CD4-positive, alpha-beta T cell treated with Interleukin-12 subunit alpha and Interleukin-12 subunit beta, for 1 hour (primary cell): ENCODE measurements at places on chromosomes 6 and 20.

- DNase-seq = no peak
Measured at GRCh38 chr20:21826976-21827375, 121.5 kb downstream of the PAX1 start.

- DNase-seq = no peak
Measured at GRCh38 chr6:125798734-125799508, 8.2 kb downstream of the NCOA7 start.

DNA sequence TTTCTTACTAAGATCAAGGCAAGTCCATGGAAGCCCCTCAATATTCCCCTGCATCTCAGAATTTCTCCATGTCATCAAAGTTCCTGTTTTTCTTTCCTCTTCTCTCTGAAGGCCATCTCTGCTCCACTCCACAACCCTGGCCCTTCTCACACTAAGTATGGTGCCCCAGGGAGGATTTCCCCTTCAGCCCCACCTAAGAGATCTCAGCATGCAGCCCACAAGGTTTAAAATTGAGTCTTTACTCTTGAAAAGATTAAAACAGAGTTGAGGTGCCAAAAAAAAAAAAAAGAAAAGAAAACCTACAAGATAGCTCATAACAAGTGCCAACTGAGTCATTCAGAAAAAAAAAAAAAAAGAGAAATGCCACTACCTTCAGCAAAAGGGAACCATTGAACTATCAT is 36.5 kb upstream of the TNFAIP3 start:
- DNase-seq = no peak

- no peak for DNase-seq
Measured at GRCh38 chr6:16705081-16705993, 55.9 kb downstream of the ATXN1 start.

- DNase-seq = no peak
Measured at GRCh38 chr6:122580737-122581136, 29.5 kb upstream of the PKIB start.

DNA sequence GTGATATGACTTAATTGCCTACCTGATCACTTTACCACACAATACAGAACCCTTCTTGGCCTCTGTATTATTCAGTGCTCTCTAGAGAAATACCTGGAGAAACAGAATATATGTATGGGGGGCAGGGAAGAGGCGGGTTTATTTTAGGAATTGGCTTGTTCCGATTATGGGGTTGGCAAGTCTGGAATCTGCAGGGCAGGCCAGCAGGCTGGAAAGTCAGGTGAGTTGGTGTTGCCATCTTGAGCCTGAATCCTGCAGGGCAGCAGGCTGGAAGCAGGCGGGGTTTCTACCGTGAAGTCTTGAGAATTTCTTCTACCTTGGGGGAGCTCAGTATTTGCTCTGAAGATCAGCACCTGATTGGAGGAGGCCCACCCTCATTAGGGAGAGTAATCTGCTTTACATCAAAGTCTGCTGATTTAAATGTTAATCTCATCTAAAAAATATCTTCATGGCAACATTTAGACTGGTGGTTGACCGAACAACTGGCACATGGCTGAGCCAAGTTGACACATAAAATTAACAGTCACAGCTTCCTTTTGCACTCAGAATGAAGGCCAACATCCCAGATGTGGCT is 193.9 kb downstream of the ZDHHC14 start:
- no peak for DNase-seq

DNA sequence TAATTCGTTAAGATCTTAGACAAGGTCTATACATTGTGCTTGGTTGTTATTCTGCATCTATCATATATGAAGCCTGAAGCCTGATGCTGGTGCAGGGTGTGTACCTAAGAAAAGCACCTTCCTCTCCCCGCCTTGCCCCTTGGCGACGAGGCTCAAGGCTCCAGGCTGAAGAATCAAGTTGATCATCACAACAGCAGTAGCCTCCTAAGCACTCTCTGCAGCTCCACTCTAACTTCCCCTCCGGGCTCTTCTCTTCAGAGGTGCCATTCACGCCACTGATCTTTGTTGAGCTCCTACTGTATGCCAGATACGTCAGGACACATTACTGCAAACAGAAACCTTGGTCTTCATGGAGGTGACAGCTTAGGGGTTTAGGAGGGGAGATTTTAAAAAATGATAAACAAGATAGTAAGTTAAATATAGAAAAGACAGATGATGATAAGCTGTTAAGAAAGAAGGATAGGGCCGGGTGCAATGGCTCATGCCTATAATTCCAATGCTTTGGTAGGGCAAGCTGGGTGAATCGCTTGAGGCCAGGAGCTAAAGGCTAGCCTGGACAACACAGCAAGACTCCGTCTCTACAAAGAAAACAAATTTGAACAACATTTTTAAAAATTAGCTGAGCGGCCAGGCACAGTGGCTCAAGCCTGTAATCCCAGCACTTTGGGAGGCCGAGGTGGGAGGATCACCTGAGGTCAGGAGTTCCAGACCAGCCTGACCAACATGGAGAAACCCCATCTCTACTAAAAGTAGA is 38.4 kb upstream of the ZNF217 start:
- DNase-seq = no peak

DNA sequence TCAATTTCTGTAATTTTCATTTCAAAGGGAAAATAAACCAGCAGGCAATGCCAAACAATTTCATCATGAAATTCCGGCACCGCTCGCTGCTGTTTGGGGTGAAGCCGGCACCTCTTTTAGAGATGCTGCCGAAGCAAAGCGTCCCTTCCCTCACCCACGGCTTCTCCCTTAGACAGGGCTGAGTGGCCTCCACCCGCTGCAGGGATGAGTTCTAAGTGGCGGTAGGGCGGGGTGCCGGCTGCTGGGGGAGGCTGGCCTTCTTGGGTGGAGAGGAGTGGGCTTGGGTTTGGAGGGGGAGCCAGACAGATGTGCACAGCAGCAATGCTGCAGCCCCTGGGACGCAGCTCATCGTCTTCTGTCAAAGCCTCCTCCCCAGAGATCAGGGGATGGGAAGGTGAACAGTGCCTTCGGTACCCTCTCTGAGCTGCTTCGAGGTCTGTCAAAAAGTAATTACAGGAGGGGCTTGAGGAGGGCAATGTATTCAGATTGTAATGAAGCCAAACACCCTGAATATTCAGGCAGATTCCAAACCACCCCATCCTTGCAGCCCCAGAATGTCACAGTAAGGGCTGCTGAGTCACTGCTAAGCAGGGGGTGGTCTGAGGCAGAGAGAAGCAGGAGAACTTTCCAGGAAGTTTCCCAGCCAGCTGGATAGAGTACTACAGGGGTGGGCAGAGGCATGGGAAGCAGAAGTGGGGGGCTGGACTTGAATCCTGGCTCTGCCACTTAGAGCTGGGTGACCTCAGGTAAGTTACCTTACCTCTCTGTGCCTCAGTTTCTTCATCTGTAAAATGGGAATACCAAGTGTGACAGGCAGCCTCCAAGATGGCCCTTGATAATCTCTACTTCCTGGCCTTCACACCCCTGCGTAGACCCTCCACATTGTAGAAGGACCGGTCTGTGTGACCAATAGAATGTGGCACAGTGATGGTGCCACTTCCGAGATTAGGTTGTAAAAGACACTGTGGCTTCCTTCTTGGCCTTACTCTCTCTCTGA is 96.6 kb downstream of the SULF2 start:
- DNase-seq = no peak

GRCh38 chr6:155273431-155273830 is 9.6 kb downstream of the CLDN20 start:
- no peak for DNase-seq

DNA sequence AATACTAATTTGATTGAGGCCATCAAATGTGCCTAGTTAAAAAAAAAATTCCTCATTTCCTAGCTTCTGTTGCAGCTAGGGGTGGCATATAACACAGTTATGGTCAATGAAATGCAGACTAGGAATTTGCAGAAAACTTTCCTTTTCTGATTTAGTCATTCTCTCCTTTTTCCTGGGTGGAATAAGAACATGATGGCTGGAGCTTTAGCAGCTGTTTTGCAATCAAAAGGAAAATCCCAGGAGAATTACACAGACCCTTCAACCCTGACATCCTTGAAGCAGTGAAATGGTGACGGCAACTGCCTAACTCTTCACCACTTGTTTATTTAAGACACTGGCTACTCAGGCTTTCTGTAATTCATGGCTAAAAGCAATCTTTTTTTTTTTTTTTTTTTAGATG is 23.1 kb upstream of the RIMS4 start:
- no peak for DNase-seq

DNA sequence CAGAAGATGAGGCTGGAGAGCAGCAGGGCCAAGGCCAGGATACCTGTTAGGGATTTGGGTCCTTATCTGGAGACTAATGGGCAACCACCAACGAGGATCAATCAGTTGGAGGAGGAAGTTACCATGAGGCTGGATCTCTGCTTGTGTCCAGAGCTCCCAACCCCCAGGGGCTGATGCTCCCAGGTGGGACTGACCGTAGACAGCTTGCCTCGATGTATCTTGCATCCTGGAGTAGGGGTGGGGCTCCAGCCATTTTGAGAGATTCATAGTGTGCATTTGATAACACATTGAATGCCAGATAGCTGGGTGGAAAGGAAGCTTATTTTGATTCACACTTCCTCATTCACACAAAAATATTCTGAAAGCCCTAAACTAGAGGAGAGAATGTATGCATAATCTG is 4.6 kb upstream of the RFPL4B start:
- DNase-seq = no peak

DNA sequence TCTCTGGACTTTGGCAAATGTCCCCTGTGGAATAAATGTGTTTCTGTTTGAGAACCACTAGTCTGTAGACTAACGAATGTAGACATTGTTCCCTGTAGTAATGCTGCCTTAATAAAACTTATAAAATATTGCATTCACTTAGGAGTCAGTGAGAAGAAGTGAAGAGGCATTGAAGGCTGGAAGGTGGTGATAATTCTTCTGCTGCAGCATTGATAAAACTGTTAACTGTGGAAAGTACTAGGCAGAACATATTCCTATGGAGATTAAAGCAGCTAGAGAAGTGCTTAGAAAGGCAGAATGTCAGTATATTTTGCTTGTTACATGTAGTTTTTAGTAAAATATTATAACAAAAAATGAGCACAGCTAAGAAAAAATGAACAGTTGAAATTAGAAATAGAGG is 4.8 kb downstream of the PGK2 start:
- no peak for DNase-seq

DNA sequence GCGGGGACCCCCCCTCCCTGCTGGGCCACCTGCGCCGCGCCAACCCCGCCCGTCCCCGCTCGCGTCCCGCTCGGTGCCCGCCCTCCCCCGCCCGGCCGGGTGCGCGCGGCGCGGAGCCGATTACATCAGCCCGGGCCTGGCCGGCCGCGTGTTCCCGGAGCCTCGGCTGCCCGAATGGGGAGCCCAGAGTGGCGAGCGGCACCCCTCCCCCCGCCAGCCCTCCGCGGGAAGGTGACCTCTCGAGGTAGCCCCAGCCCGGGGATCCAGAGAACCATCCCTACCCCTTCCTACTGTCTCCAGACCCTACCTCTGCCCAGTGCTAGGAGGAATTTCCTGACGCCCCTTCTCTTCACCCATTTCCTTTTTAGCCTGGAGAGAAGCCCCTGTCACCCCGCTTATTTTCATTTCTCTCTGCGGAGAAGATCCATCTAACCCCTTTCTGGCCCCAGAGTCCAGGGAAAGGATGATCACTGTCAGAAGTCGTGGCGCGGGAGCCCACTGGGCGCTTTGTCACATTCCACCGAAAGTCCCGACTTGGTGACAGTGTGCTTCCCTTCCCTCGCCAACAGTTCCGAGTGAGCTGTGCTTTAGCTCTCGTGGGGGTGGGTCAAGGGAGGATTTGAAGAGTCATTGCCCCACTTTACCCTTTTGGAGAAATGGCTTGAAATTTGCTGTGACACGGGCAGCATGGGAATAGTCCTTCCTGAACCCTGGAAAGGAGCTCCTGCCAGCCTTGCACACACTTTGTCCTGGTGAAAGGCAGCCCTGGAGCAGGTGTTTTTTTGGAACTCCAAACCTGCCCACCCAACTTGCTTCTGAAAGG is 2.1 kb downstream of the VEGFA start:
- DNase-seq = peak; percentile 34

GRCh38 chr6:15296735-15297134 is 50.9 kb downstream of the JARID2 start:
- no peak for DNase-seq

- no peak for DNase-seq
Measured at GRCh38 chr6:100283285-100283684, 181.4 kb downstream of the SIM1 start.

GRCh38 chr20:63449796-63450730 is 22.4 kb downstream of the KCNQ2 start:
- no peak for DNase-seq

DNA sequence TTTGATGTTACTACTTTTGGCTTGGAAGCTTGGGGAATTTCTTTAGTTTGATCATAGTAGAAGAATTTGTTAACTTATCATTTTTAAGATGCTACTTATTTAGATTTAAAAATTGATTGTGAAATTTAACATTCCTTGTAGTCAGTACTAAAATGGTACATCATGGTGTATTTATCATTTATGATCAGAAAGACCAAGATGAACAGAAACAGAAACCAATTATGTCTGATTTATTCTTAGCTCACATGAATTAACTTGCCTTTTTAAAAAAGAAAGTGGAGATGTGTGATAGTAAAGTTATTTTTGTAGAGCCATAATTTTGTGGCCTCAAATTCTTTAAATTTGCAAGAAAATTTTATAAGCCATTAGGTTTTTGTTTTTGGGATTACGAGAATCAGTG is 77.6 kb downstream of the LIN28B start:
- no peak for DNase-seq

DNA sequence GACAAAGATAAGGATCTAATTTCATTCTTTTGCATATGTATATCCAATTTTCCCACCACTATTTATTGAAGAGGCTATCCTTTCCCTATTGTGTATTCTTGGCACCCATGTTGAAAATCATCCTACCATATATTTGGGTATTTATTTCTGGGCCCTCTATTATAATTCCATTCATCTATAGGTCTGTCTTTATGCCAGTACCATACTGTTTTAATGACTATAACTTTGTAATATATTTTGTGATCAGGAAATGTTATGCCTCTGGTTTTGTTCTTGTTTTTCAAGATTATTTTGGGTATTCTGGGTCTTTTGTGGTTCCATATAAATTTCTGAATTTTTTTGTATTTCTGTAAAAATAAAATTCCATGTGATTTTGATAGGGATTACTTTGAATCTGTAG is 347.6 kb upstream of the SULF2 start:
- no peak for DNase-seq

DNA sequence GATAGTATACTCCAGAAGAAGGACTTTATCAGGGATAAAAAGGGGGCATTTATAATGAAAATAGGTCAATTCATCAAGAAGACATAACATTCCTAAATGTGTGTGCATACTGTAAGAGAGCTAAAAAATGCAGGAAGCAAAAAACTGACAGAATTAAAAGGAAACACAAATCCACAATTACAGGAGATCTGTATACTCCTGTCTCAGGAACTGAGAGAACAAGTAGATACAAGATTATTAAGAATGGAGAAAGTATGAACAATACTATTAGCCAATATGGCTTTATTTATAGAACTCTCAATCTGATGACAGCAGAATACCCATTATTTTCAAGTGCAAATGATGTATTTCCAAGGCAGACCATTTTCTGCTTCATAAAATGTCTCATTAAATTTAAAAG is 167.7 kb upstream of the BMP5 start:
- DNase-seq = no peak

DNA sequence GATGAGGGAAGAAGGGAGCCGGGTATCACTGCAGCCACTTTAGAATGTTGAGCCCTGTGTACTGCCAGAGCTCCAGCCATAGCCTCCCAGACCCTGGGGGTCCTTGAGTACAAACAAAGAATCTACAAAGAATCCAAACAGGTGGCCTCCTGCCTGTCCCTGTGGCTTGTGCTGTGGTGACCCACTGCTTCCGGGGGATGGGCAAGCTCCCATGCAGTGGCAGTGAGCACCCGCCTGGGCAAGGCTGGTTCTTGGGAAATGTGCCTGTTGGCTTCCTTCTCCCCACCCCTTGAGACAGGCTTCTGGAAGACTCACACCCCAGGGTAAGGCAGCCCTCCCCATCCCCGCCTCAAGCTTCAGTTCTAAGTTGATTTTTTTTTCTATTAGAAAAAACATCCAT is 13.9 kb downstream of the SIRPA start:
- no peak for DNase-seq
